ENCODE measurements at places on chromosomes 5 and 9.

- no peak for DNase-seq
These were observed 7.2 kb downstream of the TAS2R1 start for GRCh38 chr5:9622971-9623421.

DNA sequence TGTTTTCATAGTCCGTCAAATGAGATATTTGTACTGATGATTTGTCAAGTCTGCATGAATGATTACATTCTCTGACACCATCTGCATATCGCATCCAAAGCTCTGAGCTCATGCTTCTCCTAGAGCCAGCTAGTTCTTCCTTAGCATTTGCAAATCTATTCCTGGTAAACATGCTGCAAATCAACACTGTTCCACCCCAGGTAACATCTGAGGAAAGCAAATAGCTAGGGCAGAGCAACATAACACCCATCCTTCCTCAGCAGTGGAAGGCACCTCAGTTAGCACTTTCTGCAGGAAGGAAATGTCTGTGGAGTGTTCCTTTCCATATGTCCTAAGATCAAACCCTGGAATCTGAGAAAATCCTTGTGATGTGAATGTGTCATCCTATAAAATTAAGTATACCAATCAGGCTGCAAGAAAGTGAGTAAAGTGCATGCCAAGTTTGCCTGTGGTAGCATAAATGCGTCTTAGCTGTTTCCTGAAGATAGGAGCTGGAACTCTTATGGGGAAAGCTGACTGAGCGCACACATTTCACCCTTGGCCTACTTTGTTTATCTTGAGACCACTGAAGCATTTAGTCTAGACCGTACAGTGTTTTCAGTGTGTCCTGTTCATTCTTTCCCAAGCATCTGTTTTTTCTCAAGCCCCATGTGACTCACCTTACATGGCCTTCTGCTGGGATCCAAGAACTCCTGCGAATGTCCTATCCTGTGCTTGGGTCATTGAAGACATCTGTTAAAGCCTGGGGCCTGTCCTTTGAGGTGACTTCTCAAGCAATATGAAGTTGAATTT is 50.9 kb upstream of the STARD4 start:
- no peak for DNase-seq

GRCh38 chr5:3856036-3856435 is 260.4 kb downstream of the IRX1 start:
- DNase-seq: no peak

DNA sequence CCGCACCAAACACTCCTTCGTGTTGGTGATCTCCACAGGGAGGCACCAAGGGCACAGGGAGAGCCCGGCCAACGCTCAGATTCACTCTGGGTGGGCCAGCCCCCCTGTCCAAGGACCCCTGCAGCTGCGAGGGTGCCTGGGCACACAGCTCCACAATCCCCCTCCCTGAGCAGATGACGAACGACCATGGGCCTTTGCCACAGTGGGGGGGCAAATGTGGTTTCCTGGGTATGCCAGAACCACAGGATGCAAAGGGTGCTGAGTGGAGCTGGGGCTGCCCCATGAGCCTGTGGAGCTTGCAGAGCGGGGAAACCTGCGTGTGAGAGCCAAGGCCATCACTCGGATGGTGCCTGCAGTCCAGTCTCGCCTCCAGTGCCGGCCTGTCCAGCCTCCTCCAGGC is 31.0 kb downstream of the LPCAT1 start:
- no peak for DNase-seq

DNA sequence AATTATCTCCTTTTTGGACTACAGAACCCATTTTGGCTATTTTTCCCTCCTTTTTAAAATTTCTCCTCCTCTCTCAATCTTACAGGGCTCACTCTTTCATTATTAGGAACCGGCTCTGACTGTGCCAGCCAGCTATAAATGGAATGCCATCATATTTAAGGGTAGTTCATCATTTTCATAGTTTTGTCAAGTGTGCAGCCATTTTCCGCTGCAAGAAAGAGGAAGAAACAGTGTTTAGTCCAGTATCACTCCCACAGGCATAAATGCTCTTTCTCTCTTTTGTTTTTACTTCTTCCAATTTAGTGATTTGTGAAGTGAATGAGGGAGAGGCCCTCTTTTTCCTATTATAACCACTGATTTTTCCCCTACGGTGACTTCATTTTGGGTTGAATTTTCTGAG is 290.0 kb downstream of the NR3C1 start:
- DNase-seq: no peak

Data from NCI-H2171 (cell line).